ENCODE measurements at places on chromosomes 16 and 17. TPM values are rescaled to one million over a fixed set of nuclear protein-coding genes. Genes with fewer than 3 reads are reported as not detected.

The KIF1C gene
- 141 TPM for total RNA-seq

GRCh38 chr16:56048425-56049105, 142.7 kb upstream of the GNAO1 start:
- no peak for DNase-seq

DNA sequence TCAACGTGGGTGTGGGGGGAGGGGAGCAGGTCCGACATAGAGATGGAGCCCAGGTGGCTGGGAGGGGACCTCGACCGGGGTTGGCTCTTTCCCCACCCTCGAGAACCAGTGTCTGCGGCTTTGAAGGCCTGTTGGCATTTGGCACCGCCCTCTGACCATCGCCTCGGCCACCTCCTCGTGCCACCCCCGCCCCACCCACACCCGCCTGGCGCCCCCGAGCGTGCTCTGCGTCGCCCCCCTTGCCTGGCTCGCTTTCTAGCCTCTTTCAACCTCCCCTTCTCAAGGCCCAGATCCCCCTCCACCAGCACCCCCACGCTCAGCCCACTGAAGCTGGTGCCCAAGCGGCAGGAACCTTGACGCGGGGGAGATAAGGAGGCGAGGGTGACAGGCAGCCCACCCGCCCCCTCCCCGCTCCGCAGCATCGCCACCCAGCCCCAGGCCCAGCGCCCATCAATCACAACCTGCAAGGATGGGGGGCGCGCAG, 619 bp downstream of the CACNB1 start:
- no peak for DNase-seq

- DNase-seq, result peak; percentile 74
Measured at GRCh38 chr17:57874434-57875289, 24.8 kb upstream of the MRPS23 start.

The KRTAP9-2 gene
- total RNA-seq, result not detected

Data from ureter (tissue), 1 donor.